ENCODE measurements at places on chromosomes 2 and 18.

DNA sequence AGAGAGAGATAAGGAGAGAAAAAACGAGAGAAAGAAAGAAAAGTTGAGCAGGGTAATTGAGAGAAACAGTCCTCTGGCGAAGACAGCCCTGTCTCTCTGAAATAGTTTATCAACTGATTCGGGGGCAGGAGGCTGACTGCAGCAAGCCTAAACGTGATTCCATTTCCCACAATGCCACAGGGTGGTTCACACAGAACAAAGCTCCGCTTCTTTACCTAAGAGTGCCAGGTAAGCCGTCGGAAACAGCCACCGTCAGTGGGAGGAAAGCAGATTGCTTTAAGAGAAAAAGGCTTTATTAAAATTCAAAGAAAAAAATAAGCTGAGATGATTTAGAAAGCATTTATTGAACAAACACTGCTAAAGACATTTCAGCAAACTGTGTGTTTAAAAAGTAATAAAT is 271.4 kb upstream of the POU3F3 start:
- no peak for DNase-seq

DNA sequence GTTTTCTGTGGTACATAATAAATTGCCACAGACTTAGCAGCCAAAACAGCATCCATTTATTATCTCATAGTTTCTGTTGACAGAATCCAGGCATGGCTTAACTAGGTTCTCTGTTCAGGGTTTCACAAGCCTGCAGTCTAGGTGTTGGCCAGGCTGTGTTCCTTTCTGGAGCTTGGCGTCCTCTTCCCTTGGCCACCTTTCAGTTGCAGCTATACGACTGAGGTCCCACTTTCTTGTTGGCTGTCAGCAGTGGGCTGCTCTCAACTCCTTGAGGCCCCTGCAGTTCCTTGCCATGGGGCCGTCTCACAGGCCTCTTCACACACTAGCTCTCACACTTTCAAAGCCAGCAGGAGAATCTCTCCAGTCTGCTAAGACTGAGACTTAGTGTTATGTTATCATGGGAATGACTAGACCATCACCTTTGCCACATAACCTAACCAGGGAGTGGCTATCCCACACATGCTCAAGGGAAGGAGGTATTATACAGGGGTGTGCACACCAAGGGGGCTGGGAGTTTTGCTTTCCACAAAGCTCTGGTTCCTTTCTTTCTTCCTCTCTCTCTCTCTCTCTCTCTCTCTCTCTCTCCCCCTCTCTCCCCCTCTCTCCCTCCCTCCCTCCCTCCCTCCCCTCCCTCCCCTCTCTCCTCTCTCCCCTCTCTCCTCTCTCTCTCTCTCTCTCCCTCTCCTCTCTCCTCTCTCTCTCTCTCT is 15.8 kb downstream of the RIOK3 start:
- DNase-seq: no peak

- DNase-seq: no peak
These were observed 226.1 kb upstream of the HNRNPA3 start for GRCh38 chr2:176986487-176986886.

- no peak for DNase-seq
These were observed 212.0 kb upstream of the ID2 start for GRCh38 chr2:8469709-8470493.

DNA sequence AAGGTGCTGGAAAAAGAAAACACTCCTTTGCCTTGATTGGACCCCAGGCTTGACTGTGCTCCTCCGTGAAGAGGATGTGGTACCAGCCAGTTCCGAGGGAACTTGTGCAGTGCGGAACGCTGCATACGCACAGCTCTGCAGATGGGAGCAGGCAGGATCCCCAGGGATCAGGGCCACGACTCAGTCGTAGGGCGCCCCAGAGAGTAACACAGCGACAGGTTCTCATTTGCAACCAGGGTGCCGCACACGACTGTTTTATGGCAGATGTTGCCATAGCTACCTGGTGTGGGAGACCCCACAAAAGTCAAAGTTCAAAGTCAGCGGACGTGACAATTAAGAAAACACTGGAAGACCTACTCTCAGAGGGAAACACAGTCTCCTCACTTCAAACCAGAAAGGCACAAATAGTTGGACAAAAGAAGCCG is 779 bp downstream of the MALL start:
- DNase-seq: no peak

- no peak for DNase-seq
These were observed 2.0 kb downstream of the LMAN2L start for GRCh38 chr2:96737831-96738230.

DNA sequence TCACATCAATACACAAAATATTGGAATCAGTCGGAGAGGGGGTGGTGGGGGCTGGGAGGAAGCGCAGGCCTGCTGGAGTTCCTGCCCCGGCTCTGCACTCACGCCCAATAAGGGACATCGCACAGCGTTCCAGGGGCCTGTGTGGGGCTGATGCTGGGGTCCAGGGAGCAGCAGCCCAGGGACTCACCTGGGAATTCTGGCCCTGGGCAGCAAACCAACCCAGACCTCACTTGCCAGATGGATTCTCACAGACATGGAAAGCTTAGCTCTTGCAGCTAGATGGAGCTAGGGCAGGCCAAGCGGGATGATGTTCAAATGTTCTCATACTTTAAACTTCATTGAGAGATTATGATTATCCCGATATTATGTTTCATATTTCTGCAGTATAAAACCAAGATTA is 266.6 kb upstream of the TANK start:
- no peak for DNase-seq

GRCh38 chr2:155690785-155691184 is 641.7 kb downstream of the NR4A2 start:
- no peak for DNase-seq

GRCh38 chr2:108243566-108243965 is 3.8 kb downstream of the SULT1C3 start:
- DNase-seq: no peak

- DNase-seq: no peak
These were observed 53.4 kb downstream of the KIF5C start for GRCh38 chr2:148928395-148928794.

DNA sequence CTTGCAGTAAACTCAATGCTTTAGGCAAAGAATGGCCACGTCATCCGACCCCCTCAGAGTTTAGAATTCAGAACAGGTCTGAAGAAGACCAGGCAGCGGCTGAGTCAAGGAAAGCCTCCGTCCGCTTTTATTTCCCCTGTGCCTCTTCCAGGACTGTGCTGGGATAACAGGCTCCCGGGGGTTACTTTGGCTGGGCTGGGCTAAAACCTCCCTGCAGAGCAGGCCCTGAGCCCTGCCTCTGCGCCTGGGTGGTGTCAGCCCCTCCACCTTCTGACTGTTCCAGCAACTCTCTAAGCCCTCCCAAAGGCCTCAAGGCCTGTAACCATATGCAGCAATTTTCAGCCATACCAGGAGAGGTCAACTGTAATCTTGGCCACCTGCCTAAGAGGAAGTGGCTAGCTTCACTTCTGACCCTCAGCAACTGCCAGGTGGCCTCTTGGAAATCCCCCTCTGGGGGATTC is 166.5 kb downstream of the RPIA start:
- DNase-seq: no peak

- DNase-seq: no peak
These were observed 114.1 kb downstream of the NDUFA10 start for GRCh38 chr2:239910851-239911640.

GRCh38 chr2:6787376-6787775 is 78.3 kb downstream of the CMPK2 start:
- no peak for DNase-seq

GRCh38 chr2:173049831-173050230 is 25.8 kb upstream of the MAP3K20 start:
- DNase-seq: no peak

DNA sequence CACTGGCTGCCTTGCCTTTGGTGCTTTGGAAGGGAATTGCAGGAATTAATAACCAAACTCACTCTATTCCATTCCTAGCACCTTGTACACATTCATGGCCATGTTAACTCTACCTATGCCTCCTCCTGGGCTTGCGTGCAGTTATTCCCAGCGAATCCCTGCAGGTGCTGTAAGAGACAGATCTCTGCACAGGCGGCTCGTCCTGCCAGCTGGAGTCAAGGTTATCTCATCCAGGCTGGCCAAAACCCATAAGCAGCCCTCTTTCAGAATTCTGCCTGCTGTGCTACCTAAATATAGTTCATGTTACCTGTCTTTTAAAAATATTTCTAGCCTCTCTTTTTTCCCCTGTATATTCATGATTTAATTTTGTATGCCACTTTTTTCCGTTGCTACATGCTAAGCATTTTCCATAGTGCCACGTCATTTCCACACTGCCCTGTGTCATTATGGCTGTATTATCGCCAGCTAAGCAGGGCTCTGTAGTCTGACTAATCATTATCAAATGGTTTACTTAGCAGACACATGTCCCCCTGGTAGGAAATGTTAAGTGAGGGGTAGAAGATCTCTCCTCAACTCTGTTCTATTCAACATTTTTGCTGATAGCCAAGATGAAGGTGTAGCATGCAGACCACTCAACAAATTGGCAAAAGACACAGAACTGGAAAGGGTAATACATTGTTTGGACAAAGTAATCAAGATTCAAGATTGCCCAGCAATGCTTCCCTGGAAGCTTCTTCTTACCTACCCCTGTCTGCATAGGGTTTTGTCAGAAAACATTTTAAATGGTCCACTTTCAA is 79.7 kb upstream of the TAF1B start:
- no peak for DNase-seq

DNA sequence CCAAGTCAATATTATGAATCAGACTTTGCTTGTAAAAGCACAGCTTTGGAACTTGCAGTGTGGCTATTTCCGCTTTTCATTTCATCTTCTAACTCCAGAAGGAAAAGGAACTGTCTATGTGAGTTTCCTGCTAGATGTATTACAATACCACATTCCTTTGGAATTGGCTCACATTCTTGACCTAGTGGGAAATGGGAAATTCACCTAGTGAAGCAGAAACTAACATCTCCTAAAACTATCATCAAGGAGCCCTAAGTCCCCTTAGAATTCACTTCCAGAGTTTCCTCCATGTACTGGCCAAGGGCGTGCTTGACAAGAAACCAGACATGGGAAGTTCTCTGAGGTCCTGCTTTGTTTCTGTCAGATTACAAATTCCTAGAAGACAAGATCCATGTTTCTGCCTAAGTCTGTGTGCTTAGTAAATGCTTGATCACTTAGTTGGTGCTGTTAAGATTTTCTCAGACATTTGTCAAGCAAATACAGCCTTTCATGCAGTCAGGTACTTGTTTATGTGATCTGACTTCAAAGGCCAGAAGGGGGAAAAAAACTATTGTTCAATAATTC is 275.7 kb upstream of the FN1 start:
- DNase-seq: no peak

- DNase-seq: no peak
These were observed 64.1 kb downstream of the PTPN4 start for GRCh38 chr2:119823734-119824334.

- no peak for DNase-seq
These were observed 6.7 kb downstream of the TNFRSF11A start for GRCh38 chr18:62331581-62332356.

- DNase-seq: no peak
These were observed 75.4 kb downstream of the KLF7 start for GRCh38 chr2:207090389-207090788.

DNA sequence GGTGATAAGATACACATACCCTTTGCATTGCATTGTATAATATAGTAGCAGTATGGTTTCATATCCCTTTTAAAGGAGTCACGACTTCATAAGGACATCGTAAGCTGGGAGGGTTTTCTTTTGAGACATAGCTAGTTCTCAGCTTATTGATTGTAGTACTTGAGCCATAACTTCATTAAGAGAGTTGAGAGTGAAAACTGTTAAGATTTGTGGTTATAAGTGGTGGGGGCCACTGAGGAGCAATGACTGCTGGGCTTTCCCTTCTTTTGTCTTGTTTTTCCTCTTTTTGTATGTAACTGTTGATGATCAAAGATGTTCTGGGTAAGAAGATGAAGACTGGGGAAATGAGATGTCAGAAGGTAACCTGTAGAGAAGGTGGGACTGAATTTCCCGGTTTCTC is 11.0 kb downstream of the EIF5B start:
- no peak for DNase-seq

GRCh38 chr2:37330681-37331080 is 6.0 kb upstream of the PRKD3 start:
- no peak for DNase-seq

DNA sequence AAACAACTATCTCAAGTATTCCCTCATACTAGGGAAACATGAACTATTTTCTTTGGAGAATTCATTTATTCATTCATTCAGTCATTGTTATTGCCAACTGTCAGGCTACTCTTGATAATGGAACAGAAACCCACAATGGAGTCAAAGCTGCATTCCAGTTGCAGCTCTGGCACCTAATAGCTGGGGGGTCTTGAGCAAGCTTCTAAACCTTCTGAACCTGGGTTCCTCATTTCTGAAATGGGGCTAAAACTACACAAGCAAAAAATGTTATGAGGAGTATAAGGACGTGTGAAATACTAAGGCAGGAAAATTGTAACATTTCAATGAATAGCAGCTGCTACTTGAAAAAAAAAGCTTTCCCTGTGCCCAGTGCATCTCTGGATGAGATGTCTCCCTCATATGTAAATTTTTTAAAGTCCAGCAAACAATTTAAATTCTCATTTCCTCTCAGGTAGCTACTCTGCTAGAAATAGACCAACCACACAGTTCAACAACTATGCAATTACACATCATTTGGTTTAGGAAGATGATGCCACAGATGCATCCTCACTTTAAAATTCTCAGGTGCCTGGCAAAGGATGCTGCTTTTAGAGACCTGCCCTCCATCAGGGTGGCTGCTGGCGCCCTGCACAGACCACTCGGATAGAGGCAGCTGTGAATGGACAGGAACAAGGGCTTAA is 38.5 kb downstream of the SPRED2 start:
- DNase-seq: no peak

DNA sequence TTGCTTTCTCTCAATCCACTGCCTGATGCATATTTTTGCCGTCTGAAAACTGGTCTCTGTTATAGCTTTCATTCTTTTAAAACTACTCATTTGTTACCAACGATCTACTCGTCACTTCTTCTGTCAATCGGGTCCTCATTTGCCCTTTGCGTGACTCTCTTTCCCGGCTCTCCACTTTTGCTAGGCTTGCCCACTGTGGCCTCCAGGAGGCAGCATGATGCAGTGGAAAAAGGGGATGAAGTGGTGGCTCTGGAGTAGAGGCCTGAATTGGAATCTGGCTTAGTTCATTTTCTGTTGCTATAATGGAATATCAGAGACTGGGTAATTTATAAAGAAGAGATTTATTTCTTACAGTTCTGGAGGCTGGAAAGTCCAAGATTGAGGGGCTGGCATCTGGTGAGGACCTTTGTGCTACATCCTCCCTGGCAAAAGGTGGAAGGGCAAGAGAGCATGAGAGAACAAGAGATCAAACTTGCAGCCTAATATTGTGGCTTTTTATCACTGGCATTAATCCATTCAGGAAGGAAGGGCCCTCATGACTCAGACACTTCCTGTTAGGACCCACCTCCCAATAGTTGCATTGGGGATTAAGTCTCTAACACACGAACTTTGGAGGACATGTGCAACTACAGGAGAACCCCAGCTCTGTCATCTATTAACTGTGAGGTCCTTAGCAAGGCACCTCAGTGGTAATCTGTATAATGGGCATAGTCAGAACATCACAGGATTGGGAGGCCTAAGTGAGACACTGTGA is 15.4 kb downstream of the GDF7 start:
- no peak for DNase-seq

GRCh38 chr2:199366406-199366805 is 91.3 kb downstream of the SATB2 start:
- no peak for DNase-seq

GRCh38 chr2:200829258-200829655 is 17.5 kb downstream of the BZW1 start:
- DNase-seq: no peak

All from activated T-helper 1 cell treated with anti-CD3 and anti-CD28 coated beads, Interleukin-2, amount 50 U/mL, for 16 hours (primary cell).